ENCODE measurements at places on chromosomes 7 and 10.

- DNase-seq = no peak
Measured at GRCh38 chr10:123348691-123349572, 194.7 kb downstream of the BUB3 start.

DNA sequence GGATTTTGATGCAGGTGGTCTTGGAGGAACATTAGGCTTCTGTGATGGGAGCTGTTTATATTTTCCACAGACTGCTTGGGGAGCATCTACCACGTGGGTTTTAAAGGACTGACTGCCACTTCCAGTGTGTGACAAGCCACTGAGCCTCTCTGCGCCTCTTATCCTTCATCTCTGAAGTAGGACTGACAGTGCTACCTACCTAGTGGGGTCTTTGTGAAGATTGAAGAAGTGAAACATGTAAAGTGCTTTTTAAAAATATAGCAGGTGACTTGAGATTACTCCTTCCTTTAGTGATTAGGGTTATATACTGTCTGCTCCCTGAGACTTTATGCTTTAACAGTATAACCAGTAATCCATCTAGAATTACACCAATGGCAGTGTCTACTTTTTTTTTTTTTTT is 29.9 kb downstream of the NKX2-3 start:
- no peak for DNase-seq

- no peak for DNase-seq
Measured at GRCh38 chr7:78787854-78788253, 665.6 kb downstream of the MAGI2 start.

GRCh38 chr10:69703256-69703655 is 73.2 kb downstream of the FAM241B start:
- no peak for DNase-seq

GRCh38 chr10:79932841-79933379 is 16.0 kb downstream of the SFTPD start:
- DNase-seq = no peak

GRCh38 chr10:132575320-132576201 is 38.0 kb downstream of the INPP5A start:
- DNase-seq = no peak

GRCh38 chr7:1302936-1303335 is 70.3 kb downstream of the UNCX start:
- DNase-seq = no peak
